ENCODE measurements at places on chromosomes 12 and 14.

DNA sequence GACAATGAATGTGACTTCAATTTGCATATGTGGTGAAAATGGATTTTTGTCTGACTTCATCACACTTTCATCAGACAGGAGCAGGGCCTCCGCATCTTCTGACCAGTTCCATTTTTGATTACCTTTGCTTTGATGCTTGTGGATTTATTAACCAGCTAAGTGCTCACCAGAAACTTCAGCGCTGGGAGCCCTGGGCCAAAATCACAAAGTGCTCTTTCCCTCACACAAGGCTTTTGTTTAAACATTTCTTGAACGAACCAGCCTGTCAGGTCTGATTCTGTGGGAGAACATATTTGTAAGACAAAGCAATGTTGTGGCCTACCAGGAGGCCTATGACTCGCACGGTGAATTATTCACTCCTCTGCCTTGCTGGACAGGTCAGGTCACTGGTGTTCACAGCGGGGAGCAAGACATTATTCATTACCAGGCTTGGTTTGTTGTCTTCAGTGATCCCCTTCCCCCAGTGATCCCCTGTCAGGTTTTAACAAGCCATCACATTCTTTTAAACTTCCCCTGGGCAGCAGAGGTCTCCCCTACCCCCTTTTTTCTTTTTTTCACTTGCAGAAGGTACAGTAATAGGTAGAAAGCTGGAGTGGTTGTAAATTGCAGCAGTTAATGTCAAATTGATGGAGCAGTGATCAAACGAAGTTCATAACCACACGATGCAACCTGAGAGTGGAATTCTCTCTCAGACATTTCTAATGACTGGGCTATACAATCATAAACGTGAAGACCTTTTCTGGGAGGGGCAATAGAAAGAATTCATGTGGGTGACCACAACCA is 167.5 kb upstream of the PRICKLE1 start:
- no peak for DNase-seq

DNA sequence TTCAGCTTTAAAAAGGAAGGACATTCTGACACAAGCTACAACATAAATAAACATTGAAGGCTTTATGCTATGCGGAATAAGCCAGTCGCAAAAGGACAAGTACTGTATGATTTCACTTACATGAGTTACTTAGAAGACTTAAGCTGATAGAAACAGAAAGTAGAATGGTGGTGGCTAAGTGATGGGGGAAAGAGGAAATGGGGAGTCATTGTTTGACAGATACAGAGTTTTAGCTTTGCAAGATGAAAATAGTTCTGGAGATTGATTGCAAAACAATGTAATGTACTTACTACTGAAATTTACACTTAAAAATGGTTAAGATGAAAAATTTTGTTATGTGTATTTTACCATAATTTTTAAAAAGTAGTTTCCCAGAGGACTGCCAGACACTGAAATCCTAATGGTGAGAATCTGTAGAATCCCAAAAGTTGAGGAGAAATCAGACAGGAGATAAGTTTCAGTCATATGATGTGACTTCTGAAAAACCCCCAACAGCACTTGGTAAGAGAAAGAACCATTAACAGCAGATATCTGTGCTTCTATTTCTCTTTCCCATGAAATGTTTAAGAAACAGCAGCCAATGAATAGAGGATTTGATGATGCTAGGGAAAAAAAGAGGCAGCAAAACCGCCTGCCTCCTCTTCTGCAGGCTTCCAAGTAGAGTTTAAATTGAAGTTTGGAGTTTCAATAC is 16.6 kb upstream of the CLEC2A start:
- DNase-seq: no peak

DNA sequence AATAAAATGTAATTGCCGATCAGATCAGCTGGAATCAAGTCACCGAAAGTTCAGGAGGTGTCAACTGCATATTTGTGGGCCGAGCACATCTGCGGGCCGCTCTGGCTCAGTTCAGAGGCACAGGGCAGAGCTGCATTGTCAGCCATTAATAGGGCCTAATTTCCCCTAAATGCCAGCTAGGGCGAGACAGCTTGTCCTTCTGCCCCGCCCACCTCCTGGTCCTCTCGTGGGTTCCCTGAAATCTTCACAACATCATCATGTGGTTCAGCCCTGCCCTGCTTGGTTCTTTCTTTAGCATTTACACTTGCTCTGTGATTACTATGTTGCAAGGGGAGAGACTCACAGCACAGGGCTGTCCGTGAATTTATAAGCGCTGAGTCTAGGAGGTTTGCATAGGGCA is 148.9 kb downstream of the CHST11 start:
- DNase-seq: no peak

DNA sequence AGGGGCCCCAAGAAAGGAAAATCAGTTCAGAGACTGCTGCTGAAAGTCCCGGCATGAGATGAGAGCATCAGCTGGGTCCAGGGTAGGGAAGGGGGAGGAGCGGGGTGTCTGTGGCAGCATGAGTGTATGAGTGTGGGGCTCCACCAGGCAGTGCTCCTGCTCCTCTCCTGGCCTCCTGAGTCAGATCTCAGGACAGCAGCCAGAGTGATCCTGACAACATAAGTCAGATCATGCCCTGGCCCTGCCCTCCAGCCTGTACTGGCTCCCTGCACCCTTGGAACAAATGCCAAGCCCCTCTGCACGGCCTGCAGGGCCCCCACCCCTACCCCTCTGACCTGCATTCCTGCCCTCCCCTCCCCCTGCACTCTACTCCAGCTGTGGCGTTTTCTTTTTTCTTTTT is 24.2 kb upstream of the LRP1-AS start:
- DNase-seq: no peak

DNA sequence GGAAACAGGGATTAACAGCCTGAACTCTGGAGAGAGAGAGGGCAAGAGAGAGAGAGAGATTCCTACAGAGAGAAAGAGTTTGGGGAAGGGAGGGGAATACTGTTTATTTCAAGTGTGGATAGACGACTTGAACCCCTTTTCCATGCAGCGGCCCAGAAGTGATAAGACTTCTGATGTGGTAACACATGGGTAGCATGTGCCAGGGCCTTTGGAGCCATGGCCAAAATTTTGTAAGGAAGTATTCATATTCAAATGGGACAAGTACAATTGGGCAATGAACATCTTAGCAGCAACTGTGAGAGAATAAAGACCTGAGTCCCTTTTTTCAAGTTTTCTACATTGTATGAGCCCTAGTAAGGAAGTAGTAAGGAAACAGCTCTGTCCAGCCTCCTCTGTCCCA is 42.4 kb upstream of the CCDC196 start:
- DNase-seq: no peak
